ENCODE measurements at places on chromosomes 6 and 20.
A peak's percentile ranks its signal among the peaks of the same experiment; 100 is the strongest.

GRCh38 chr6:69958978-69959377 is 92.6 kb downstream of the COL19A1 start:
- no peak for DNase-seq

DNA sequence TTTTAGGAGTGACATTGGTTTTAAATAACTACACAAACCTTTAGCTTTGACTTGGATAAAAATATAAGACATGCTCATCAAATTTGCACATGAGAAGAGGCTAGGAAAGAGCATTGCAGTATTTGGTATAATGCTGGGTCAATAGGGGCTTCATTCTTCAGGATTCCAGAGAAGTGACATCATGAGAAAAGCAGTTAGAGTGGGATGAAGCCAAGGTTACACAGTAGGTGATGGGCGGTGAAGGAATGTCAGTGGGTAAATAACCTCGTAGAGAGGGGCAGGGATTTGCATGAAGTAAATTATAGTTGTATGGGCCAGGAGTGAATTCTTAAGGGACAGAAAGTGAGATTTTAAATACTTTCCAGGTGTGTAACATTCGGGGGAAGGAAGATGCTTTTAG is 216.2 kb downstream of the RFPL4B start:
- no peak for DNase-seq

DNA sequence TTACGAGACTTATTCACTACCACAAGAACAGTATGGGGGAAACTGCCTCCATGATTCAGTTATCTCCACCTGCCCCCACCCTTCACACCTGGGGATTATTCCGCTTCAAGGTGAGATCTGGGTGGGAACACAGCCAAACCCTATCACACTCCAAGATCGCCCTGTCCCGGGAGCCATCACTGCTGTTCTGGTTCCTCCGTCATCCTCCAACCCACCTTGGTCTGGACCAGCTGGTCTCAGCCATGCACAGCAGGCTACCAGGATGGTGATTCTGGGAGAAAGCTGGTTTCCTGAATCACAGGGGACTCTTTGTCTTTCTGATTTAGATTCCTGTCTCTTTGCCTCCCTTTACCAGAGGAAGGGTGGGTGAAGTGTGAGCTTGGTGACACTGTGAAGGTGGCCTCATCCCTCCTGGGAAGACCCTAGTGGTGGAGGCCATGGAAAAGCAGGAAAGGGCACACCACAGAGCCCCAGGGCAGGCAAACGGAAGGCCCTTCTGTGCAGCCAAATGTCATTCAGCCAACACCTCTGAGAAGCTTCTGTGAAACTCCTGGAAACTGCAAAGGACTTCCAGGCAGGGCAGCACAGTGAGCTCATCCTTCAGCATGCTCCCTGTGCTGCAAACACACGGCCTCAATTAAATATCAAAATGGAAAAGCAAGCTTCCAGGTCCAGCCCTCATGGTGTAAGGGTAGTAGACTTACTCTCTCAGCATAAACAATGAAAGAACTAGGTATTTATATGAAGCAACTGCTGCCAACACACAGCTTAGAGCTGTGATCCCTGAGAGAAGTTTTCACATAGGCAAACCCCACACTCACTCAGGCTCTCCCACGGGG is 169.8 kb downstream of the ANKRD60 start:
- no peak for DNase-seq

DNA sequence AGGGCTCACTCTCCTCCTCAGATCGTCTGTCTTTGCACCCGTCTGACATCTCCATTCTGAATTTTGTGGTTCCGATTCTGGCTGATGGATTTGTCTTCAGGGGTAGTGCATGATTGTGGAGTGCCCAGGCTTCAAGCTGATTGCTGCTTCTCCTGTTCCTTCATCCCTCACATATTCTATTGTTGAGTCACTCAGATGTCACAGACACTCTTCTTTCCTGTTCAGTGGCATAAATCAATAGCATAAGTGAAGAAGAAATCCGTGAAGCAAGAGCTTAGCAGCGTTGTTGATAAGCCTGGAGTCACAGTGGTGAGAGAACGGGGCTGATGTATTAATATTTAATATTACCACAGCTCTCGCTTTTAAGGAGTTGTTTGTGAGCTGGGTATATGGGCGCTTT is 152.5 kb downstream of the MTHFD1L start:
- DNase-seq = no peak

- DNase-seq = no peak
These were observed 315.8 kb downstream of the SOX4 start for GRCh38 chr6:21909321-21909720.

DNA sequence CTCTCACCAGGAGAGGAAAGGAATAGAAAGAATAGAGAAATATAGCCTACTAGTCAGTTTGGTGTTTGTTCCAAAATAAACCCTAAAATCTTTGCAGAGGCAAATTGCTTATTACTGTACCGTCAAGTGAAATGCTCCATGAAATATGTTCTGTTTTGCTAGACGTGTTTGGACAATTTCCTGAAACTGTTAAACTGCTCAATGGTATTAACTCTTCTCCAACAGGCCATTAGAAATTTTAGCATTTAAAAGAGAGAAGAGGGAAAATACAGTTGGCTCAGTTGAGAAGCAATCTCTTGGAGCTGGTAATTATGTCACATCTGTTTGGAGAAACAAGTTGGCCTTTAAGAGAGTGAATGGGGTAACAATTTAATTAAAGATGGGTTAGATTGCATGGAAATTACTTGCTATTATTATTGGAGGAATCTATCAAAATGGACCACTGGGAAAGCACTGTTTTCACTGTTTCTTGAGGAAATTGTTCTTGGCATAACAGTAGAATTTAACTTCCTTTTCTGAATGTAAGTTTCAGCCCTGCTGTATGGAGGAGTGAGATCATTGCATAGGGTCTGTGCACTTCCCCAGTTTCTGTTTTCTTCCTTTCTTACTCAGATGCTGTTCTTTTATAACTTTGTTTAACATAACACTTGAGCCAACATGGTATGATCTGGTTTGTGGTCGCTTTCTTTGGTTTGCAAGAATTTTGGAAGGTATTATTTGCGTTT is 373.6 kb downstream of the PLCB1 start:
- no peak for DNase-seq

- DNase-seq = no peak
These were observed 507.3 kb upstream of the CITED2 start for GRCh38 chr6:139881728-139882211.

DNA sequence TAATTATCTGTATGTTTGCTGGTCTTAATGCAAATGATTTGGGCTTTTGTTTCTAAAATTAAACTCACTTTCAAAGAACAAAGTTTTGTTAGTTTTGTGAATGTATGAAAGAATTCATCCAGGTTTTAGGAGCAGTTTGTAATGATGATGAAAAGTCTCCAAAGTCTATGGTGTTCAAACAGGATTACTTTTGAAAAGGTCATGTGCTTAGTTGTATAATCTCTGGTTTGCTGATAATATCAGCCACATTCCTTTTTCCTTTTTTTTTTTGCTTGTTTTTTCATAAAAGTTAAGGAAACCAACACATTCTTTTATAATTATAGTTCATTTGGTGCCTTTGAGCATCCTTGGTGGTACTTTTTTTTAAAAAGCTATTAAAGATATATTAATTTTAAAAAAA is 88.9 kb downstream of the RTN4IP1 start:
- DNase-seq = no peak

GRCh38 chr6:10099529-10100140 is 315.2 kb downstream of the TFAP2A start:
- no peak for DNase-seq

GRCh38 chr20:59888050-59888449 is 45.4 kb downstream of the SYCP2 start:
- no peak for DNase-seq

DNA sequence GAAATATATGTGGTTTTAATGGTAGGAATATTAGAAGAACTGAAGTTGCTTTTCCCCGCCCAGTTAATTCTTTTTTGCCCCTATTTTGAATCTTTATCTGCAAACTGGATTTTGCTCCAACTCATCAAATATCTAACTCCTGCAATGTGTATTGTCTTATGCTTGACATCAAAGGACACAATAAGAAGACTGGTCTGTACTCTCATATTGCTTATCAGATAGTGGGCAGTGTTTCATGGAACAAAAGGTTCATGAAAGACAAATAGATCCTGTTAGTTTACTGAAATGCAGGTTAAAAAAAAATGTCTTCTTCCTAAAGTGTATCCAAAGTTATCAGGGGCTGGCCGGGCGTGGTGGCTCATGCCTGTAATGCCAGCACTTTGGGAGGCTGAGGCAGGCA is 27.7 kb upstream of the GTF3C6 start:
- no peak for DNase-seq

- DNase-seq = no peak
These were observed 211.1 kb downstream of the ANKRD60 start for GRCh38 chr20:58017231-58017969.

- no peak for DNase-seq
These were observed 2.7 kb upstream of the RAET1L start for GRCh38 chr6:150027806-150028565.

DNA sequence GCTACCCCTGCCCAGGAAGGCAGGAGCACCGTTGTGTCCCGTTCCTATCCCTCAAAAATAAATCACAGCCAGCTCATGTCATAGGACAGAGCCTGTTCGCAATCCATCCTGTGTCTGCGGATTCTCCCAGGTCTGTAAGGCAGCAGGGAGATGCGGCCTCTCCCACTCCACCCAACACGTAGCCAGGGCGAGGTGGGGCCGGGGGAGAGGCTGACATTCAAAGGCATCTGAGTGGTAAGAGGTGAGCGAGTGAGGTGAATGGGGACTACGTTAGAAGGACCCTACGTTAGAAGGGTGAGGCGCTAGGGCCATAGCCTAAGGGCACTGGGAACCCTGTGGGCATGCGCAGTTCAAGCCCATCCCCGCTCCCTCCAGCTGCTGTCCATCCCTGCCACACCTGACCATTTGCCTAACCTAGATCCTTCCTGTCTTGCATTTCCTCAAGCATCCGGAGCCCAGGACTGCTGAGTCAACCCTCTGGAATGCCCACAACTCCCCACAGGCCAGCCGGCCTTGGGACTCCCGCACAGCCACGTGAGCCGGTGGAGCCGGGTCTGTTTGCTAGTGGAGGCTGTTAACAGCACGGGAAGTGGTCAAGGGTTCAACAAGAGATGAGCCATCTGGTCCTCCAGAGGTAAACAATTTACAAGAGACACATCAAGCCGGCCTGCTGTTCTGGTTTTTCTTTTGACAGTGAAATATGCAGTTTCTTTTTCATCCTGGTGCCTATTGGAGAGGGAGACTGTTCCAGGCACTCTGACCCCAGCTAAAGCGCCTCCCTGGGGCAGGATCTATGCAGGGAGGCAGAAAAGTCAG is 45.9 kb downstream of the RIPOR3 start:
- DNase-seq = no peak

DNA sequence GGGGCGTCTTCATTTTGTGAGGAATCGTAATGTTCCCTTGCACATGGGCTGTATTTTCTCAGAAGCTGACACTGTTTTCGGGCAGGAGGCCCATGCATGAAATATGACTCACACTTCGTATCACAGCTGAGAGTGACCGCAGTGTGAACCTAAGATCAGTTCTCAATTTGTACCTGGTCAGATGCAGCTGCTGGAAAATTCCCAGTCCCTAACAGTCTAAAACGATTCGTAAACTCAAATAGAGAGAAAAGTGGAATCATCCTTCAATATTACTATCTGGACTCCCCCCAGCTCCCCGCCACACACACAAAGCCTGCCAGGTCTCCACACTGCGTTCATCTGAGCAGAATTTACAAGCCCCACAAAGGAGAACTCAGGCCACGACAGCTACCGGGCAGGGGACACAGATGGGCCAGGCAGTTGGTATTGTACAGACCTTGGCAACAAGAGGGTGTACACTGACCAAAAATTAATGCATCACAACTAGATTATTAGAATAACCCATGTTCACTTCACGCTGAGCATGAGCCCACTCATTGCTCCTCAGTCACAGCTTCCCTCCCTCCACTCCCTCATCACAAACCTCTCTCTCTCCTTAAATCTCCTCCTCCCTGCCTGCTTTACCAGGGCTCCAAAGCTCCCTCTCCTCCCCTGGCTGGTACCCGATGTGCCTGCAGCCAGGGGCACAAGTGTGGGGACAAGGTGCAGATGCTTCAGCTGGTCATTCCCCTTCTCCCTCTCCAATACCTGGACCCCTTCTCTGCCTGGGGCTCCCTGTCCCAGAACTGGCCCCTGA is 488.4 kb downstream of the PREX1 start:
- DNase-seq = no peak

DNA sequence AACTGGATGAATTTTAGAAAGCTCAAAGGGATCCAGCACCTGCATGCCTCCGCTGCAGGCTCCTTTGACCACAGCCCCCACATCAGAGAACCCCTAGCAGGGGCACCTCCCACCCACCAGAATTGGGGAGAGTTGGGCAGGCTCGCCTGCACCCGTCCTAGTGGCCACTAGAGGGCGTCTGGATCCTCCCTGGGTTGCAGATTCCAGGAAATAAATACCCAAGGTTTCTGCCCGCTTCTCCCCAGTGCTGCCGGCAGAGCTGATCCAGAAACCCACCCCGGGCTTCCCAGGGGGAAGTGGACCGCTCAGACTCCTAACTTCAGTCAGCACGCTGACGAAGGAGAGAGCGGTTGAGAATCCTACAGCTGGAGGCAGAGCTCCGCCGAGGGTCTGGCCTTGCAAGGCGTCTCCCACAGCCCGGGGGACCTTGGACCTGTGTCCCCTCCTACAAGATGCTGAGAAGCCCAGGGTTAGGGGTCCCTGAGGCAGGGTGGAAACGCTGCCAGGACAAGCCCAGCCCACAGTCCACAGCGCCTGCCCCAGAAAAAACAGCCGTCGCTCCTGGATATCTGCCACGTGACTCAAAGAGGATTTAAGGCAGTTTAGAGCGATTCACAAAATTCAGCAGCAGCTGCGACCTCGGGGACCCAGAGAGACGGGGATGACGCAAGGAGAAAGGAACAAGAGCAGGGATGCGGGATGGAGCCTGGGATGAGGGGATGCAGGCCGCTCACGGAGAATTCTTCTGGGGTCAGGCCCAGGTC is 32.6 kb upstream of the PHACTR3 start:
- peak; percentile 3 for DNase-seq

- DNase-seq = no peak
These were observed 21.7 kb upstream of the SCML4 start for GRCh38 chr6:107845777-107846176.

DNA sequence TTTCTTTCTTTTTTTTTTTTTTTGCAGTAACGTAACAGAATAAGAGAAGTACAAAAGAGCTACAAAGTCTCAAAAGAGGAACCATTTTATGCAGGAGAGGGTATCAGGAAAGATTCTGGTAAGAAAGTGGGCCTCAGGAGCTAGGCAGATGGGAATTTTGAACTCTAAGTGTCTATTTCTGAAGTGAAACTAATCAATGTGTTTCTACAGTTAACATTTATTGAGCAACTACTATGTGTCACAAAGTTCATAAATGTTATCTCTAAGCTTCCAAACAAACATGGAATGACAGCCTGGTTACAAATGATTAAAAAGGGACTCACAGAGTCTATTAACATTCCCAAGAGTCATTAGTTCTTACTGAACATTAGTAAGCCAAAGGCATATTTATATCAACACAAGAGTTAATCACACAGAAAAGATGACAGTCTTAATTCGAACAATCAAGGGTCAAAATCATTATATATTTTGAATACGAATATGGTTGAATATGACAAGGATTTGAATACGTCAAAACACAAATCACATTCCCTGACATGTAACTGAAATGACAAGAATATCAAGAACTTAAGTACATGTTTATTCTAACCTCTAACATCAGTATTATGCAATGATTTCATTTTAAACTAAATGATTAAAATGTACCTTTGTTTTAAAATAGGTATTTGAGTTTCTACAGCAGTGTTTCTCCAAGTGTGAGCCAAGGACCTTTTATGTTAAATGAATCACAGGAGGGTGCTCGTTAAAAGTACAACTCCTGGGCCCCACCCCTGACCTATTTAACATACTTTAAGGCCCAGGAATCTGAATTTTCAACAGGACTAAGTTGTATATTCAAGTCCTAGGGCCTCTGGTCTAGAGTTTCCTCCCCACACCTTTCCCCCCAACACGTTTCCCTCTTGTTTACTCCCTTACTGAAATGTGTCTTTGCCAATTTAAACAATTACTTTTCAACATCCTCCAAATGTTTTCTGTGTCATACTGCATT is 89.7 kb downstream of the ATXN1 start:
- DNase-seq = no peak
